ENCODE measurements at places on chromosomes 11 and 22.

DNA sequence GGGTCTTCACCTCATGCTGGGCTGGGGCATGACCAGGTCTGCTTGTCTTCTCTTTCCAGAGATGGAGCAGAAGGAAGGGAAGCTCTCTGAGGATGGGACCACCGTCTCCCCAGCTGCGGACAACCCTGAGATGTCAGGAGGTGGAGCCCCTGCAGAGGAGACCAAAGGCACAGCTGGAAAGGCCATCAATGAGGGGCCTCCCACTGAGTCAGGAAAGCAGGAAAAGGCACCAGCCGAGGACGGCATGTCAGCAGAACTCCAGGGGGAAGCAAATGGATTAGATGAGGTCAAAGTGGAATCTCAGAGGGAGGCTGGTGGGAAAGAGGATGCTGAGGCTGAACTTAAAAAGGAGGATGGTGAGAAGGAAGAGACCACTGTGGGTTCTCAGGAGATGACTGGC lies 5.2 kb downstream of the SMTNL1 start:
- DNase-seq: no peak

DNA sequence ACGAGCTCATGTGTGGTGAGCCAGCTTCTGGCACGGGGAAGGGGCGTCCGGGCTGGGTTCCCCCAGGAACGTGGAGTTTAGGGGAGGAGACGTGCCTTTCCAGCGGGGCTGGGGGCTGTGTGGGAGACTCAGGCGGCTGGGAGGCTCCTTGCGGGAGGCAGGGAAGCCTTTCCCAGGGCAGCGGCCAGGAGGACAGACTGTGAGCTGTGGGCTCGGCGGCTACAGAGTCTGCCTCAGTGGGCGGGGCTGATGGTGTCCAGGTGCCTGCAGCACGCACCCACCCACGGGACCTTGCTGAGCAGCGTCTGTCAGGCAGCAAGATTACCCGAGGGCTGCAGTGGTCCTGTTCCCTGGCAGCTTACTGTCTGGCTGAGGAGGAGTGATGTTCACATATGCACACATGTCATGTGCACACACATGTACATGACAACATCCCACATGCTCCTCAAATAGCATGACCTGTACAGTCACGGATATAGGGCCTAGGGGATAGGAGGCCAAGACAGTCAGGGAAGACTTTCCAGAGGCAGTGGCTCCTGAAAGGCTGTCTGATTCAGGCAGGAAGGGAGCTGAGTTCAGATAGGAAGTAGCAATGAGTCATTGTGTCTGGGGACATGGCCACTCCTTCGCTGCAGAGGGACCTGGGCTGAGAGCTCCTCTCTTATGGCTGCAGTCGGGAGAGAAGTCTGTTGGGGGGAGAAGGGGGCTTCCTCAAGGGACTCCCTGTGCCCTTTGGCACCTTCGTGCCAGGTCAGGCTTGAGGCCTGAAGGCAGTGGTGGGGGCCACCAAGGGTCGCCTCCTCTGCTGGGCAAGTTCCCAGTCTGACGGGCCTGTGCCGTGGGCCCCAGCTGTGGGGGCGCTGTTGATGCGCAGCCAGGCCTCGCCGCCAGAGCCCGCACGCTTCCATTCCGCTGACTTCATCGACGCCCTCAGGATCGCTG lies 23.3 kb upstream of the PPP6R3 start:
- no peak for DNase-seq

DNA sequence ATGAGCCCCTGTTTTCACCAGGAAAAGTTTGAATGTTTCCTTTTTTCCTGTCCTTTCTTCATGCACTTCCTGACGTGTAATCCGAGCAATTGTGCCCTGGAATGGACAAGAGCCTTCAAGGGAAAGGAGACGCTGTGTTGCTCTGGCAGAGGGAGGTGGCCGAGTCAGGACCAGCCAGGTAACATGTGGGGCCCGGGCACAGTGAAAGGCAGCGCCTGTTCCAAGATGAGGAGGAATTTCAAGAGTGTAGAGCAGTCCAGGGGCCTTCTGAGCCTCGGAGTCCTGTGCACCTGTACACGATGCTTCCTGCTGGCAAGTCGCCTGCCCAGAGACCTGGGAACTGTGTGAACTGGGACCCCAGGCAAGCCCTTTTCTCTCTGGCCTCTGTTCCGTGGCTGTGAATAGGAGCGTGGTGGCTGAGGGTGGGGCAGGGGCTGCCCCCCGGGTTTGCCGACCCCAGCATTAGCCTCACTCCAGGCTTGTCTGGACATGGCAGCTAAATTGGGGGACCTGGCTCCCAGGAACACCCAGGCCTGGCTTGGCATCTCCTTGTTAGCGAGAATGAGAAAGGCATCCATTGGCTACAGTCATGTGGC lies 92.0 kb downstream of the MYEOV start:
- no peak for DNase-seq

DNA sequence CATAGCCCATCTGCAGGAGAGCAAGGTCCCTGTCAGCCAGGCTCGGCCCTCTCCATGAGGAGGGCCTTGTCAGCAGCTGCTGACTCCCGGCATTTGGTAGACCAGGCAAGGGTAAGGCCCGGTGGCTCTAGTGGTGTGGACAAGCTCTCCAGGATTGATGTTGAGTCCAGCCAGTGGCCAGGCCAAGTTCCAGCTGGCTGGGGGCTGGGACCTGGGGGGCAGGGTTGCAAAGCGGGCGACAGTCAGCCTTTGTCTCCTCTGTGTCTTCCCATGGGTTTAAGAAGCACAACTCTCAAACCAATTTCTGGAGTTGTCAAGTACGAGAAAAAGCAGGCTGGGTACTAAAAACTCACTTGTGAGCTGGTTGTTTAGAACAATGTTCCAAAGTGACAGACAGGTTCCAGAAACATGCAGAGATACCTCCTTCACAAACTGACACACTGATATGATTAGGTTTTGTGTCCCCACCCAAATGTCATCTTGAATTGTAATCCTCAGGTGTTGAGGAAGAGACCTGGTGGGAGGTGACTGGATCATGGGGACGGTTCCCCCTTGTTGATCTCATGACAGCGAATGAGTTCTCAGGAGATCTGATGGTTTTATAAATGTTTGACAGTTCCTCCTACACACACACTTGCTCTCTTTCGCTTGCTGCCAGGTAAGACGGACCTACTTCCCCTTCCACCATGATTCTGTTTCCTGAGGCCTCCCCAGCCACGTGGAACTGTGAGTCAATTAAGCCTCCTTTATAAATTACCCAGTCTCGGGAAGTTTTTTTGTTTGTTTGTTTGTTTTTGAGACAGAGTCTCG lies 52.3 kb upstream of the SERPIND1 start:
- DNase-seq: no peak

DNA sequence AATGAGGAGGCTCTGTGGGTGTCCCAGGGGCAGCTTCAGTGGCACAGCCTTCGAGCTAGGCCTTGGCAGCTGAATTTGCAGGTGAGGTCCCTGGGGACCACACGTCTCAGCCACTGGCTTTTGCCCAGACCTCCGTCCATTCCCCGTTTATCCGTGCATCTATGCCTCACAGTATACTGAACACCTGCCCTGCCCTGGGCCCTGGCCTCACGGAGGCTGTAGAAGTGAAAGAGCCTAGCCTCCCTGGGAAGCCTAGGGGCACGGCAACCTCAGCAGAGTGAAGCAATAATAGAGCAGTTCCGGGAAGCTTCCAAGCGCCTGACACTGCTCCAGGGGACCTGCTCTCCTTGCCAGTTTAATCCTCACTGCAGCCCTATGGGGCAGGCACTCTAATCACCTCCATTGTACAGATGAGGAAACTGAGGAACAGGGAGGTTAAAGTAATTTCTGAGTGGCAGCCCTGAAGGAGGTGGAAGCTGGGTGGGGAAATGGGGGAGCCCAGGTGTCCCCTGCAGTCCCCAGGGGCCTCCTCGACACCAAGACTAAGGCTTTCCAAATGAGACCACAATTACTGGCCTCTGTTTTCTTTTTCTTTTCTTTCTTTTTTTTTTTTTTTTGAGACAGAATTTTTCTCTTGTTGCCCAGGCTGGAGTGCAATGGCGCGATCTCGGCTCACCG lies 2.7 kb upstream of the NFAM1 start:
- no peak for DNase-seq

GRCh38 chr22:43110927-43111623 lies 525 bp downstream of the BIK start:
- DNase-seq: no peak

Data from kidney glomerular epithelial cell (primary cell).